ENCODE measurements at places on chromosomes 6 and 20.

- DNase-seq, result no peak
These were observed 26.0 kb downstream of the DSTN start for GRCh38 chr20:17595856-17596255.

- DNase-seq, result no peak
These were observed 169.2 kb downstream of the ZFAND3 start for GRCh38 chr6:37988696-37989095.

DNA sequence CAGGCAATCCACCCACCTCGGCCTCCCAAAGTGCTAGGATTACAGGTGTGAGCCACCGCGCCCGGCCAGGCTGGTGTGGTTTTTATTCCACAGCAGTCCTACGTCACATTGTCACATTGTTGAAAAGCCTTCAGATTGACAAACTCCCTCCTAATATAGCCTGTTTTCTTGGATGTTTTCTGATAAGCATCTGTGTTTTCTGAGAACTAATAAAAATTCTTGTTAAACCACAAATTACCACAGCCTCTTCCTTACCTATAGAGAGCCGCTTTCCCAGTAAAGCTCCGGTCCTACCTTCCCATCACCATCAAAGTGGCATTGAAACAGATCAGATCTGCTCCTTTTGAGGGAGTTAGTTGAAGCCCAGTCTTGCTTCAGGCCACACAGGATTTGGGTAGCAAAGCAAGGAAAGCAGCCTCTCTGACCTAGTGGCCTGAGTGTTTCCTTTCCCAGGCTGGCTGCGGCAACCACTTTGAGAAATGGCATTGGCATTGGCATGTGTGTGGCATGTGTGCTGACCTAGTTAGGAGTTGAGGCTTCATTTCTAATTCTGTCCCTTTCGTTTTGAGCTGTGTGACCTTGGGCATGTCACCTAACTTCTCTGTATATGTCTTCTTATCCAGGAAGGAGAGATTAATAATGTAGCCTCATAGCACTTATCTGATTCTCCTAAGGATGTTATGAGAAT lies 1.7 kb upstream of the PKIG start:
- no peak for DNase-seq

- no peak for DNase-seq
These were observed 22.5 kb downstream of the HLA-G start for GRCh38 chr6:29850011-29850553.

GRCh38 chr6:76888351-76888750 lies 574.9 kb downstream of the HTR1B start:
- DNase-seq, result no peak

DNA sequence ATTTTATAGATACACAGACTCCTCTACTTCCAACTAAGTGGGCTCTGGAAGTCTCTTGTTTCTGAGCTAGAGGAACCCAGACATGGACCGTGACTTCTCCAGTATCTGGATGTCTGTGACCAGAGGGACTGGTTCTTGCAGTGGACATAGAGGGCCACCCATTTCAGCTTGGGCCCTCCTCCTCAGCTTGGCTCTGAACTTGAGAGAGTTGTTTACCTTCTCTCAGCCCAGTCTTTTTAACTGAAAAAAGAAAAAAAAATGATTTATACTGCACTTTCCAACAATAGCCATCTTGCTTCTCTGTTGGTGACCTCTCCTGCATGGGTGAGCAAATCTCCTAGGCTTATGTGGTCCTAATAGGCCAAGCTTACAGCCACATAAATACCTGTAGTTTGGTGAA lies 60.3 kb upstream of the TMEM181 start:
- DNase-seq, result no peak

- no peak for DNase-seq
These were observed 896.7 kb upstream of the MAP3K7 start for GRCh38 chr6:91483415-91484105.

GRCh38 chr20:48635791-48636267 lies 192.0 kb downstream of the PREX1 start:
- peak; percentile 28 for DNase-seq

DNA sequence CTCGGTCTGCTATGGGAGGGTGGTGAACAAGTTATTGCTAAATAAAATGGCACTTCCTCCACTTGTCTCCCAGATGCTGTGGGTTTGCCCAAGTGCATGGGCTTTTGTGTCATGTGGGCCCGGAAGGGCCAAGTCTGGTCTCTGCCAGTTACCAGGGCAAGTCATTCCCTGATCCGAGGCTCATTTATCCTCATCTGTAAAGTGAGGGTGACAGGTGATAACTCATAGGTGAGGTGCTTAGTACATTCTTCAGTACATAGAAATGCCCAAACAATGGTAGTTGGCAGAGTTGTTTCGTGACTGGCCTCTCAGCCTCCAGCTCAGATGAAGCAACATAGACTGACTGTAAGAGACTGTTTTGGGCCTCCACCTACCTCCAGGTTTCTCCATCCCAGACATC lies 2.0 kb upstream of the MUCL3 start:
- DNase-seq, result no peak

DNA sequence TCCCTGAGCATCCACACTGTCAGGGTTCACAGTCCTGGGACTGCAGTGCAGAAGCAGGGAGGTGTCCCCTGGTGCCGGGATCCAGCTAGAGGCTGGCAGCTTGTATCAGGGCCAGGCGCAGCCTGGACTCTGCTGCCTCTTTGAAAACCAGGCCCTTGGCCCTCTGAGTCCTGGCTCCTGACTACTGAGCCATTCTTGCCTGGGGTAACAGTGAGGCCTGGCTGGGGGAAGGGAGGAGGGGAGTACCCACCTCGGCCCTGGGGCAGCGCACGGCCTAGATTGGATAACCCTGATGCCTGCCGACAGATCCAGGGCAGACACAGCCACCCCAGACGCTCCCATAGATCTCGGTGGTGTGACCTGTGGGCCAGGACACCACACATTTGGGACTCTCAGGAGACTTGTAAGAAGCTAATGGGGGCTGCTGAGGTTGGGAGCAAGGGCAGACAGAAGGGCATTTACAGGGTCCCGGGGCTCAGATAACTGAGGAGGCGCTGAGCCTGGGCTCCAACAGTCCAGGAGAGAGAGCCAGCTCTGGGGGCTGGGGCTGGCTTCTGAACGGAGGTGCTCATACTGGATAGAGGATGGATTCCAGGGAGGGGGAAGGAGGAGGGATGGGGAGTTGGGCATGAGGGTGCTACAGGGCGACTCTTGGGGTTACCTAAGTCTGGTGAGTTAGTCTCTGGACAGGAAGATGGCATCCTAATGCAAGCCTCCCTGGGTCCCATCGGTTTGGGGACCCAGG lies 30.5 kb downstream of the SPDEF start:
- no peak for DNase-seq

GRCh38 chr6:20207088-20207418 lies 5.2 kb downstream of the MBOAT1 start:
- DNase-seq, result no peak

- no peak for DNase-seq
These were observed 9.3 kb upstream of the NNAT start for GRCh38 chr20:37511610-37512275.

- no peak for DNase-seq
These were observed 14.9 kb upstream of the DDO start for GRCh38 chr6:110430236-110430635.

GRCh38 chr6:143368426-143368825 lies 82.1 kb downstream of the ADAT2 start:
- no peak for DNase-seq

GRCh38 chr6:90093558-90094073 lies 199.3 kb downstream of the GJA10 start:
- no peak for DNase-seq

- DNase-seq, result no peak
These were observed 47.3 kb downstream of the RNF217 start for GRCh38 chr6:125009578-125009977.

- no peak for DNase-seq
These were observed 21.3 kb downstream of the CASS4 start for GRCh38 chr20:56433221-56433879.

DNA sequence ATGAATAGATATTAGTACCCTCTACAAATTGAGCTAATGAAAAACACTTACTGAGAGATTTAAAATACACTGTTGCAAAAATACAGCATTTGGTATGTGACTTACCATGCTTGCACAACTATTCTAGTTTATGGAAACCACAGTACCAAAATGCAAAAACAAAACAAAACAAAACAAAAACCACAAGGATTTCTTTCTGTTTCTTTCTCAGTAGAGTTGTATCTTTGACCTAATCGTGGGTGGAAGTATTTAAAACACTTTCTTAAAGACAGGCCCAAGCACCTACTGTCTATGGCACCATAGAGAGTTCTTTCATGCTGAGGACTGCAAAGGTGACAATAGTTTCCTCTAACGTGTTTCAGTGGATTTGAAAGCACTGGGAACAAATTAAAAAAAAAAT lies 95.3 kb upstream of the C6orf118 start:
- DNase-seq, result no peak

DNA sequence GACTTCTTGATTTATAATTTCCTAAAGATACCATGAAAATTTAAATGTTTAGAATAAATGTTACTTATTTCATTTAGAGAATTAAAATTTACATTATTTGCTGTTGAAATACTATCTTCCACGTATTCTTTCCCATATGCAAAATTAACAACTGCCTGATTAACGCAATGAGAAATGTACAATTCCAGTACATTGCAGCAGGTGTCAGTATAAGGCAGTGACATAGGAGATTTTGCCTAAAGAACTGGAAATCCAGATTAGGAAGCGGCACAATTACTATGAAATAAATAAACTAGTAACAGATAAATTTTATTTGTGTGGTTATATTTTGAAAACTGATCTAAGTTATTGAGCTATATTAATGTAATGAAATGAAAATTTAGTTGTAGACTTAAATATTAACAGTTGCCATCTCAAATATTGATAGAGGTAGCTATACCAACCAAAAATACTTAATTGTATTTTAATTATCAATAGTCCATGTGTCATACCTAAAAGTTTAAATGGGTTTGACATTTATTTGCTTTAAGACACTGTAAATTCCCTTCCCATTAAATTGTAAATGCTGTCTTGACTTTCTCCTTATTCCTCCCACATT lies 300.2 kb downstream of the UTRN start:
- DNase-seq, result no peak

GRCh38 chr20:57738484-57738883 lies 28.7 kb upstream of the PMEPA1 start:
- DNase-seq, result no peak

DNA sequence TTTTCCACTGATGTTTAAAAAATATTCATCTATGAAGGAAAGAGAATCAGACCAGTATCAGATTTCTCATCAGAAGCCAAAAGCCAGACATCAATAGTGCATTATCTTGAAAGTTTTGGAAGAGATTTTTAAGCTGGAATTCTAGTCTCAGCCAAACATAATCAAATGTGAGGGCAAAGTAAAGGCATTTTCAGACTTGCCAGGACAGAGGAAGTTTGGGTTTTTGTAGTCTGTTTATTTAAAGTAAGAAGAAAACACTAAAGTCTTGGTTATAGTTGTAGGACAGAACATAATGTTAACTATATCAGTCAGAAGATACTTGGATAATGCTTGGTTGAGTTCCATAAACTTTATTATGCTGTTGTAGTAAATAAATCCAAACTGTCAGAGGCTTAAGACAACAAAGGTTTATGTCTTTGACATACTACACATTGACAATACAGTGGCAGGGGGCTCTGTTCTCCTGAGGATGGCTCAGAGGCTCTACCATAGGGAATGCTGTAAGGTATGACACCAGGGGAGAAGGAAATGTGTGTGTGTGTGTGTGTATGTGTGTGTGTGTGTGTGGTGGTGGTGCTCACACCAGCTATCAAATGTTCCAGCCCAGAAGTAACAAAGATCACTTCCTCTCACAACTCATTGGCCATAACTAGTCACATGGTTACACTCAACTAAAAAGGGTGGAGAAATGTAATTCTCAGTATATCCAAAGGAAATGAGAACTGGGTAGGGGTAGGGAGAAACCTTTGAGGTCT lies 26.7 kb upstream of the YWHAB start:
- DNase-seq, result no peak

DNA sequence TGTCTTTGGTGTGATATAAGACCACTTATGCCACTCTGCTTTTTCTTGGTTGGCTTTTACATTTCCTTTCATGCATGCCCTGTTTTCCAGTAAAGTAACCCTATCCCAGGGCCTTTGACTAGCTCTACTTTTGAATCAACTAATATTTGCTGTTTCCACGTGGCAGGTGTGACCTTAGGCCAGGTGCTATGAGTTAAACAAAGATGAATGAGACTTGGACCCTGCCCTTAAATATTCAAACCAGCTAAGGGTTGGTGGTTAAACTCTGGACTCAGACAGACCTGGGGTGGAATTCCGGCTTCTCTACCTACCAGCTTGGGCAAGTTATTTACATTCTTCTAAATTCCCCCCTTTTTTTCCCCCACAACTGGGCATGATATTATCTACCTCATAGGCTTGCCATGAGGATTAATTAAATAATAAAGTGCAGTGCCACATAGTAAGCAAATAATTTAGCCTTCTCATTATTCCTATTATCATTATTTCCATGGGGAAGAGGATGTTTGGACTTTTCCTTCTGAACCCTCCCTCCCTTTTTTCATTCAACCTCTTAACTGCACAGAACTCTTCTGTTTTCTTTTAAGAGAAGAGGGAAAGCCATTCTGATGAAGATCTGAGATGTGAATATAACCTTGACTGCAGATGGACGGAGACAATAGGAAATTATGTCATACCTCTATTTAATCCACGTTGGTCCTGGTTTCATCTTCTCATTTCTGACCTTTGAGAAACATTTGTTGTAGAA lies 143.6 kb upstream of the TNFAIP3 start:
- DNase-seq, result no peak

DNA sequence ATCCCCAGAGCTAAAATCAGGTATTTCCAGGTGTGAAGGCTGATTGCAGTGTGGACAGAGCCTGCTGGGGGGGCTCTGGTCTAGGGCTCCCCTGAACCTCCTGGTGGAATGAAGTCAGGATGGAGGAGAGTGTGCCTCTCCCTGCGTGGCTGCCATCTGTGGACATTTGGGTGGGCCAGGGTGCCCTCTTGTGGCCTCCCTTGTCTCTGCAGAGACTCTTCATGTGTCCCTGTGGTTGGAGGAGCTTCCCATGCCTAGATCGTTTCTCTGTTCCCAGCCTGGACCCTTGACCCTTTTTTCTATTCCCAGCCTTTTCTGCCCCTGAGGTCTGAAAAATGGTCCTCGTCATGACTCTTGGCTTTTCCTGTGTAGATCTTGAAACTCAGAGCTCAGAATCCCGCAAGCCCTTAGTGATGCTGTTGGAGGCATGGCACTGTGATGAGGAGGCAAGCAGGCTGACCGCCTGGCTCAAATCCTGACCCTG lies 9.9 kb upstream of the PSMF1 start:
- peak; percentile 34 for DNase-seq

DNA sequence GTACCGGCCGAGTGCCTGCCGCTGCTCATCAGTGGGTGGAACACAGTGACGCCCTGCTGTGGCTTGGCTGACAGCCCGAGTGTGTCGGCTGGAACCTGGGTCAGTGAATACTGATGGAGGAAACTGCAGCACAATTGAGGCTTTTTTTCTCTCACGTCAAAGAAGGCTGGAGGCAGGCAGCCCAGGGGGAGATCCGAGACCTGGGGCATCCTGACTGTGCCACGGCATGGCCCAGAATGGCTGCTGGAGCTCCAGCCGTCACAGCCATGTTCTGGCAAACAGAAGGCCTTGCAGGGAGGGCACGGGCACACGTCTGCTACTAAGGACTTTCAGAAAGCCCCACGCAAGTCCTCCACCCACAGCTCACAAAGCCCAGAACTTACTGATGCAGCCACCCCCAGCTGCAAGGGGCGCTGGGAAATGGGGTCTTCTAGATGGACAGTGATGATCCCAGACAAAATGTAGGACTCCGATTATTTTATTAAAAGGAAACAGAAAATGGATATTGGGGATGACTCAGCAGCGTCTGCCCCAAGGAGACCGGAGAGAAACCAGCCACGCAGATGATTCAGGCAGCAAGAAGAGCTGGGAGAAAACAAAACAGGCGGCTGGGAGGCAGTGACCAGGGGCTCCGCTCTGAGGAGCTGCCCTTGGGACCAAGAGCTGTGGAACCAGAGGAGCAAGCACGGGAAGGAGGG lies 140.0 kb downstream of the TAF4 start:
- DNase-seq, result no peak

- DNase-seq, result no peak
These were observed 9.9 kb downstream of the BCL2L1 start for GRCh38 chr20:31712564-31713311.
